Airway epithelial cell (primary cell): ENCODE measurements at places on chromosomes 5 and 9. TPM values are rescaled to one million over a fixed set of nuclear protein-coding genes. Genes with fewer than 3 reads are reported as not detected.

The ENTREP1 gene
- total RNA-seq, result 2.0 and 2.5 TPM in 2 replicates

The TAF11L5 gene
- not detected in 2 replicates for total RNA-seq

The DIPK1B gene
- total RNA-seq, result 5.3 and 5.5 TPM in 2 replicates

The IFNA21 gene
- total RNA-seq, result not detected in 2 replicates

The ABITRAM gene
- total RNA-seq, result 6.0 and 6.3 TPM in 2 replicates

The RLN1 gene
- total RNA-seq, result 1.5 TPM in 1 of 2 replicates, not detected in the other

The PCDHAC2 gene
- 0.42 and 1.1 TPM in 2 replicates for total RNA-seq

The ISL1 gene
- 3.2 and 3.6 TPM in 2 replicates for total RNA-seq

The PLAC8L1 gene
- not detected in 2 replicates for total RNA-seq

The CDC26 gene
- 36.1 and 49.1 TPM in 2 replicates for total RNA-seq

The GABBR2 gene
- 0.19 and 0.56 TPM in 2 replicates for total RNA-seq

The NMUR2 gene
- total RNA-seq, result not detected in 2 replicates

The CNTFR gene
- total RNA-seq, result 0.42 TPM in 1 of 2 replicates, not detected in the other

The SOX30 gene
- not detected in 2 replicates for total RNA-seq

The BASP1 gene
- total RNA-seq, result 96.9 and 118 TPM in 2 replicates

The KCNN2 gene
- not detected in 2 replicates for total RNA-seq

The HEMGN gene
- not detected in 2 replicates for total RNA-seq

The ASS1 gene
- total RNA-seq, result 16.6 and 18.0 TPM in 2 replicates

The ZFYVE16 gene
- 10.2 and 11.9 TPM in 2 replicates for total RNA-seq

The CCDC192 gene
- total RNA-seq, result not detected in 2 replicates

The PFN3 gene
- not detected in 2 replicates for total RNA-seq

The SEMA6A gene
- total RNA-seq, result 1.2 and 2.7 TPM in 2 replicates

The DMRT3 gene
- not detected in 2 replicates for total RNA-seq

The NKD2 gene
- total RNA-seq, result 0.09 and 0.42 TPM in 2 replicates

The UBAP1 gene
- total RNA-seq, result 29.6 and 45.4 TPM in 2 replicates

The DMXL1 gene
- total RNA-seq, result 10.2 and 16.6 TPM in 2 replicates

The DDX4 gene
- not detected in 2 replicates for total RNA-seq

The CERCAM gene
- 57.5 and 64.2 TPM in 2 replicates for total RNA-seq

The LCN9 gene
- not detected in 2 replicates for total RNA-seq

The EFNA5 gene
- 8.2 and 13.6 TPM in 2 replicates for total RNA-seq

The NRG2 gene
- 0.05 TPM in 1 of 2 replicates, not detected in the other for total RNA-seq

The DROSHA gene
- total RNA-seq, result 28.2 and 32.5 TPM in 2 replicates

The SPATA31C2 gene
- not detected in 2 replicates for total RNA-seq

The ZNG1E gene
- total RNA-seq, result 16.3 and 18.8 TPM in 2 replicates

The NTRK2 gene
- total RNA-seq, result under 0.01 TPM in 1 of 2 replicates, not detected in the other

The SLC36A3 gene
- total RNA-seq, result not detected in 2 replicates

The MSX2 gene
- 0.21 TPM in 1 of 2 replicates, not detected in the other for total RNA-seq
